Stimulated activated CD4-positive, alpha-beta T cell treated with anti-CD3 and anti-CD28 coated beads, Interleukin-1b, Interleukin-23, amount 100 ng/mL, for 24 hours (primary cell): ENCODE measurements at places on chromosomes 12 and 14.

GRCh38 chr12:117907108-117907689 lies 61.6 kb downstream of the KSR2 start:
- no peak for DNase-seq

DNA sequence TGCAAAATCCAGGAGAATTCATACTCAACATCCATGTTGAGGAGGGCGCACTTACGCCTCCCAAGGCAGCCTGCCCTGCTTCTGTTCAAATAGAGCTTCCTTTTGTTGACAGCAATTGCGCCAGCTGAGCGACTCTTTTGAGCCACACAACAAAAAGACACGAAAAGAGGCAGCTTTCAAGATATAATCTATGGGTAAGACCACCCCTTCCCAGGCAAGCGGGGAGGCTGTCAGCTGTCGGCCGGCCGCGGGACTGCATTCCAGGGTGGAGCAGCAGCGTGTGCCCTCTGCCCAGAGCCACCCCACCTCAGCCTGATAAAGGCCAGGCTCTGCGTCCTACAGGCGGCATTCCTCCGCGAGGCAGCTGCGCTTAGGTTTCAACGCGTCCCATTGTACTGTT lies 15.8 kb upstream of the STAB2 start:
- no peak for DNase-seq

DNA sequence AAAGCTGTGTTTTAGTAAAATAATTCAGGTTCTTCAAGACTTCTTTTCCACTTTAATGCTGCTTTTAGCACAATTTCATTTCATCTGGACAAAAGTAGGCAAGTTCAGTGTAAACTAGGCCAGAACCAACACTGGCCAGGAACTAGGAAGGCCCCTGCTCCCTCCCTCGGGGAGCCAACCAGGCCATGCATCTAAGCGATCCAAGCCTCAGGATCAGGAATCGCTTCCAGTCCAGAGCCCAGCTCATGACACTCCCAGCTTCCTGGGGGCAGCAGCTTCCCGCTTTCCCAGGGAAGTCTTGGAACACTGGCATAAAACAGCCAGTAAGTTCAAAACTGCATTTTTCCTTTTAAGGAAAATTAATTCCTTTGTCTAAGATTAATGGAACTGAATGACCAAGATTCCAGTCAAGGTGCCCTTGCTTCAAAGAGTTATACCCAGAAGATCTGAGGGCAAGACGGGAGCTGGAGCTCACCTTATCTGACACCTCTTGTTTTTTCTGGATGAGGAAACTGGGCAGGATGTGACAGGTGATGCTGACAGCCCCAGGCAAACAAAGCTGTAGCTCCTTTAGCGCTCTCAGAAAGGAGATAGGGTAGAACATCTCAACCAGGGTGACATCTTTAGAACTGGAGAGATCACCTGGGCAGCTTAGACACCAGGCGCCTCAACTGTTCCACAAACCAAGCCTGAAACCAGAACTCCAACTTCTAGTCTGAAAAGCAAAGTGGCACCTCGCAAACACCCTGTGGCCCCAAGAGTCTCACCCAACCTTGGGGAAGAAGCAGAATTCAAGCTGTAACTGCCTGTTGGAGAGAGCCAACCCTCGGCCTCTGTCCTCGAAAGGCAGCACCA lies 61.4 kb upstream of the PNMA1 start:
- no peak for DNase-seq

DNA sequence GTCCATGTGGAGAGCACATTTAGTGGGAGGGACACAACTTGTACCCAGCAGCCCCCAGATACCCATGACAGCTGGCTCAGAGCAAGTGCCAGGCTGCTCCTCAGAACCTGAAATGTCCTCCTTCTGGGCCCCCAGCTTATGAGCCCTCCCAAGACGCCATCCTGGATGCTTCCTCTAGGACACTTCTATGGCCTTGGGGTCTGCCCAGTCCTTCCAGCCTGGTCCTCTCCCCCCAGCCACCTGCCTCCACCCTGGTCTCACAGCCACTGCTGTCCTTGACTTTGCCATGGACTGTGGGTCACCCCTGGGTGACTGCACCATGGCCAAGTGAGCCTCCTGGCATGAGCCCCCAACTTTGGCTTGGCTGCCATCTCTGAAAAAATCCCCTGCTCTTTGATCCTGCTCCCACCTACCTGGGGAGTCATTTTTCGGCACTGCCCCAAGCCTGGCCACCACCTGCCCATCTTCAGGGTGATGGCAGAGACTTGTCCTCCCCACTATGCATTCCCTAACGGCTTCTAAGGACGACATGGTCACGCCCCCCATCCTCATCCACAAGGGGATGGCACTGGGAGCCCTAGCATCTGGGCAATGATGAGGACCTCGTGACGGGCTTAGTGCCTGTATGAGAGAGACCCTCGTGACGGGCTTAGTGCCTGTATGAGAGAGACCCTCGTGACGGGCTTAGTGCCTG lies 323.7 kb downstream of the TMEM121 start:
- no peak for DNase-seq

- no peak for DNase-seq
These were observed 91.8 kb downstream of the ST8SIA1 start for GRCh38 chr12:22242726-22243125.

- DNase-seq: no peak
These were observed 10.0 kb upstream of the NR1H4 start for GRCh38 chr12:100463661-100464060.

DNA sequence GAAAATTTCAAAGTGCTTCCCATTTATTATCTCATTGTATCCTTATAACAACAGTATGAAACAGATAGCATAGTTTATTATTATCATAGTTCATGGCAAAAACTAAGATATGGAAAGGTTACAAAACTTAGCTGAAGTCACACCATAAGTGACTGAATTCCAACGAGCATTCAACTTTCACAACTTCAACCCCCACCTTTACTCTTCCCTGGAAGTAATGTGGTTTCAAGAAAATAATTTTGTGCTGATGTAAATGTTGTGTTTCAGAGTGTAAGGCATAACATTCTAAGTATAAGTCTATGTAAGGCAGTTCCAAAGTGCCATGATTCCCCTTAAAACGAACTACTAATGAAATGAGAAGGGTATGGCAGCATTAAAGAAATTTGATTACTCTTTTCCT lies 454.5 kb downstream of the BCAT1 start:
- no peak for DNase-seq

DNA sequence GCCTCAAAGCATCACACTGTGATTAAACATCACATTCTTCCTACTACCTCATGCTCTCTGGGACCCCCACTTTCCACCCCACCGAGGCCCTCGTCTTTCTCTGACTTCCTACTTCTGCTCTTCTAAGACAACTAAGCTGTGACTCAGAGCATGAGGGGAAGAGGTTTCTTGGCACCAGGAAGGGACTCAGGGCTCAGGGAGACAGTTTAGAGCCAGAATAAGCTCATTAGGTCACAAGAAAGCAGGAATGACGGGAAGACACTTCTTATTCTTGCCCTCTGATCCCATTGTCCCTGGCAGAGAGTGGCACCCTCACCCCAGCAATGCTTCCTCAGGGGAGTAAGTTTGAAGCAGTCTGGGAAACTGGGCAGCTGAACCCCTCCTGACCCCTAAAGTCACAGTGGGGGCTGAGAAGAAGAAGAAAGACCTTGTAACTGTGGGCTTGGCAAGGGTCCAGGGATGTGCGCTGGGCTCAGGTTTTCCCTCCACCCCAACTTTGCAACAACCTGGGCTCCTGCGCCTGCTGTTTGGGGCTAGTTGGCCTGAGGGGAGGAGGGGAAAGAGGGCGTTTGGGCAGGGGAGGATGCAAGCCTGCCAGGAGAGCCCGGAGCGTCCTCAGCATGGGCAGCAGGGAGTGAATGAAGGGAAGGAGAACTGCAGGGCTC lies 64.6 kb upstream of the ACTN1 start:
- no peak for DNase-seq

DNA sequence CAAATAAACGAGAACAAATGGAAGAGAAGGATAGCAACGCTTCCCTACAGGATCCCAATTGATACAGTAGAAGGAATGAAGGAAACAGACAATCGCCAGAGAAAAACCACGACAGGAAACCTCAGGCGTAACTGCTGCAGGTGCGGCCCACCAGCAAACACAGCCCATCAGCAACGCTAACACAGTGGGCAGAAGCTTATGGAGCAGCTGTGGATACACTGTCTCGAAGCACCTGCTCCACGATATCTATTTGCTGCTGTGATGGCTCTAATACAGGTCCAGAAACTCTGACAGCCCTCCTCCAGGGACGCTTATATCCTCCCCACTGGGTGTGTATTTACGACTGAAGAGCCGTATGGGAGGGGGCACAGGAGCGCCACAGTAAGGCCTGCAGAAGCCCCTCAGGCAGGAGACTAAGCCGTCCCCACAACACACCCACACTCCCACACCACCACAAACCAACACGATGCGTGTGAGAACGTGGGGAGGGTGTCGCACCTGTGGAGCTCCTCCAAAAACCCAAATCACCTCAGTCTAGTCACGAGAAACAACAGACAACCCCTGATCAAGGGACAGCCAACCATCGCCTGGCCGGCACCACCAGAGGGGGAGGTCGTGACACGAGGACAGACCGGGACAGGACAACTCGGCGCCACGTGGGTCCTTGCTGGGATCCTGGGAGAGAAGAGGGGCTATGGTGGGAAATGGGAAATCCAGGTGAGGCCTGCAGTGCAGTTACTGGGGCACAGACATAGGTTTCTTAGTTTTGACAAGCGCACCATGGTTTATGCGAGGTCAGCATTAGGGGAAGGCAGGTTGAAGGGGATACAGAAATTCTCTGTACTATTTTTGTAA lies 24.0 kb downstream of the POLE start:
- DNase-seq: no peak
